ENCODE measurements at places on chromosomes 7 and 10.

DNA sequence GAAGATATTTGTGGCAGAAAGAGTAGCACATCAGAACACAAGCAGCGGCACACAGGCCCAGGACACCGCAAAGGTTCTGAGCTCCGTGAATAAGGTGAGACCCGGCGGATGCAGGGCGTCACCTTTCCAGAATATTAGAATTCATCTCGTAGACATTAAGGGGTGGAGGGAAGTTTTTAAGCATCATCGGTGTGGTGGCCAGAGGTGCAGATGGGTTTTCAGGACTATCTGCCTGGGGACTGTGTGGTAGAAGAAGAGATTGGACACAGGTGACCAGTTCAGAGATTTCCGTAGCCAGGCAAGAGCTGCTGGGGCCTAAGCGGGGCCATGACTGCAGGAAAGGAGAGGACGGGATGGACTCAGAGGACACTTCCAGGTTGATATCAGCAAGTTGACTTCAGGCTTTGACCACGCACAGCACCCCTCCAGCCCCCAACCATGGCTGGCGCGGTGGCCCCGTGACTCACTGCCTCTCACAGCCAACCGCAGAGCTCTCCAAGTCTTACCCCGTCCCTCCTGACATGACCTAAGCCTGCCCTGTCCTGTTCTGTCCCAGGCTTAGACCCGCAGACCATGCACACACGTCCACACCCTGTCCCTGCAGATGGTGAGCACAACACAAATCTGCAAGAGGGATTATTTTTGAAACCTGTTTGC lies 97.2 kb downstream of the OAT start:
- DNase-seq, result peak; percentile 47

- peak; percentile 73 for DNase-seq
These were observed 99.6 kb downstream of the CARD11 start for GRCh38 chr7:2943851-2944601.

- DNase-seq, result no peak
These were observed 243.3 kb upstream of the RNF32 start for GRCh38 chr7:156397249-156397648.

- DNase-seq, result no peak
These were observed 1228.6 kb upstream of the SORCS1 start for GRCh38 chr10:108393089-108393488.

- DNase-seq, result no peak
These were observed 84.5 kb downstream of the SRPK2 start for GRCh38 chr7:105304040-105304895.

- no peak for DNase-seq
These were observed 17.9 kb downstream of the SCRN1 start for GRCh38 chr7:29971566-29972314.

- DNase-seq, result no peak
These were observed 30.7 kb upstream of the APBB1IP start for GRCh38 chr10:26407406-26407969.

GRCh38 chr7:32161708-32162107 lies 91.5 kb upstream of the PDE1C start:
- no peak for DNase-seq

DNA sequence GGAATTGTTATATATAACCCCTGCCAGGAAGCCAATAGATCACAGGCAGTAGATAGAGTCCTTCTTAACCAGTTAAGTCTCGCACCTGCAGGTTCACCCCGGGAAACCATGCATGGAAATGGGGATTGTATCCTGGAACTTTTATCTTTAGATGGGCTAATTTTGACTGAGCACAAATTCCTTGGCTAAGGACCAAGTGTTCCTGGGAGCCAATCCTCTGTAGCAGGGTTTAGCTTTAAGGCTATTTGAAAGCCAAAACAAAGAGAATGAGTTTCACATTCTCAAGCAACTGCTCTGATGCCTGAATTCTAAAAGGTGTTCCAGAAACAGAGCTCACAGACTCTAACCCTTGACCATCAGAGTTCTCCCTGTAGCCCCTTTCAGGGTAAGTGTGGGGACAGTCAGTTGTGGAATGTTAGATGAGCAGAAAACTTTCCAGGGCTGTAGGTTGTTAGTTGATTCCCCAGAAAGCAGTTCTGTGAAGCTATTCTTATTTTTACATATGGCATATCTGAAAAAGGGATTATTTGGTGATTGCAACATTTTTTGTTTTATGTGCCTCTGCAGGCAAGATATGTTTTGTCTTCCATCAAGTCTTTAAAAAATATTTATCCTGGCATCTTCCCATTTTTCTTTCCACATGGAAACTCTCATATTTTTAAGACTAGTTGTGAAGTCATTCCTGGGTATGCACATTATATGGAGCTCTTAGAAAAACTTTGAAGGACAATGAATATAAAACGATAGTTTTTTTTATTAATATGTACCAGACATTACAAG lies 16.2 kb upstream of the NPVF start:
- no peak for DNase-seq

GRCh38 chr7:34075523-34076370 lies 170.4 kb downstream of the BMPER start:
- DNase-seq, result no peak

- no peak for DNase-seq
These were observed 14.4 kb upstream of the RBM20 start for GRCh38 chr10:110629680-110630191.

GRCh38 chr7:79298145-79298760 lies 155.2 kb downstream of the MAGI2 start:
- DNase-seq, result no peak

GRCh38 chr7:95772298-95772770 lies at the start of gene DYNC1I1:
Gene DYNC1I1 (plus strand): TSS chr7:95772554. CDS start chr7:95804730, 32,176 bp downstream.
- no peak for DNase-seq

GRCh38 chr7:28542410-28542809 lies 130.1 kb downstream of the CREB5 start:
- DNase-seq, result no peak

- DNase-seq, result peak; percentile 95
These were observed 9.4 kb upstream of the PSAP start for GRCh38 chr10:71860243-71861029.

GRCh38 chr7:12961910-12962480 lies 274.6 kb downstream of the ARL4A start:
- no peak for DNase-seq

- DNase-seq, result no peak
These were observed 40.8 kb downstream of the KIF5B start for GRCh38 chr10:32015386-32015785.

DNA sequence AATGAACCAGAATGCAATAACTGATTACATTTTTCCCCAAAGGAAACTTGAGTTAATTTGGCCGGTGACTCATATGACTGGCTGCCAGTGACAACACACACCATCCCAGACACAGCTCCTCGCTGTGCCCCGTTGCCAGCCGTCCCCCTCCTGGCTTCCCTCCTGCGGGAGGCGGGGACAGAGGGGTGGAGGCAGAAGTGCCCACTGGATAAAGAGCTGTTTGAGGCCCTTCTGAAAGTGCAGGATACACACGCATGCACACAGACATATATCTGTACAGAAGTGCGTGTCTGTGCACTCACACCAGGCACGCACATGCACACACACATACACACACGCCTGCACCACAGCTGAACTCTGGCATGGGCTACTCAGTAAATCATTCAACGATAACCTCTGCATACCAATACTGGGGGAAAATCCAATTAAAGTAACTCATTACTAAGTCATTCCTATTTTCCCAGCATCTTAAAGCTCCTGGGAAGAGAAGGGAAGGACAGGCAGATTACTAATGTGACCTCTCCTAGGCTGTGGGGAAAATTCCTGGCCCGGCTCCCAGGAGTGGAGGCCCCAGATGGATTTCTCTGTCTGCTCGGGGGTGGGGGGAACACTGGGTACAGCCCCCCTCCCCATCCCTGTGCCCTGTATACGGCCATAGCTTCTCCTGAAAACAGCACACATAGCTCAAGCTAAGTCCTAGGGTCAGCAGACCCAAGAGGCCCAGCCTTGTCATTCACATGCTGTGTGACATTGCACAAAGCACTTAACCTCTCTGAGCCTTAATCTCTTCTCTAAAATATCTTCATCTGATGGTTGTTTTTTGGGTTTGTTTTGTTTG lies 52.3 kb upstream of the MYL10 start:
- no peak for DNase-seq

- no peak for DNase-seq
These were observed 62.2 kb downstream of the XPNPEP1 start for GRCh38 chr10:109861081-109861480.

GRCh38 chr7:130970196-130970595 lies 236.2 kb upstream of the KLF14 start:
- no peak for DNase-seq

GRCh38 chr7:946256-946996 lies 8.1 kb downstream of the ADAP1 start:
- no peak for DNase-seq

GRCh38 chr7:42627101-42627500 lies 284.8 kb downstream of the C7orf25 start:
- no peak for DNase-seq

- no peak for DNase-seq
These were observed 95.4 kb downstream of the TRIL start for GRCh38 chr7:28862595-28863272.

GRCh38 chr7:127245002-127245401 lies 7.7 kb downstream of the GRM8 start:
- DNase-seq, result no peak

- no peak for DNase-seq
These were observed 184.0 kb upstream of the ADCY1 start for GRCh38 chr7:45390180-45390579.

DNA sequence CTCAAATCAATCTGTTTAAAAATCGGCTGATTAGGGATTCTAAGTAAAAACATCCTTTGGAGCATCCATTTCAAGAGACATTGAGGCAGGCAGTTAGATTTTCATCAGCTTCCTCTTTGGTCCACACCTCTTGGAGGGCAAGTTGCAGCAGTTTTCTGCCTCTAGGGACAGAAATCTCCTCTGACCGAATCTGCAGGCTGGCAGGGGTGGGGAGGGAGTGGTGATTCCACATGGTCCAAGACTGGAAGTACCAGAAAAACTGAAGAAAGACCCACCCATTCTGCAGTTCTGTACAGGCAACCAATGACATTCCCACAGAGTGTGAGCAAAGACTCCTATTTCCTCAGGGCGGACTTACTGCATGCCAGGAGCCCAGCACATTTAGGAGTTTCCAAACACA lies 29.0 kb downstream of the FGFBP3 start:
- DNase-seq, result no peak

- no peak for DNase-seq
These were observed 247.3 kb upstream of the PITRM1 start for GRCh38 chr10:3419719-3420495.

- no peak for DNase-seq
These were observed 178.8 kb upstream of the ANKRD30A start for GRCh38 chr10:36946598-36946997.

- DNase-seq, result no peak
These were observed 1012.5 kb downstream of the DNAJB9 start for GRCh38 chr7:109582211-109582610.

DNA sequence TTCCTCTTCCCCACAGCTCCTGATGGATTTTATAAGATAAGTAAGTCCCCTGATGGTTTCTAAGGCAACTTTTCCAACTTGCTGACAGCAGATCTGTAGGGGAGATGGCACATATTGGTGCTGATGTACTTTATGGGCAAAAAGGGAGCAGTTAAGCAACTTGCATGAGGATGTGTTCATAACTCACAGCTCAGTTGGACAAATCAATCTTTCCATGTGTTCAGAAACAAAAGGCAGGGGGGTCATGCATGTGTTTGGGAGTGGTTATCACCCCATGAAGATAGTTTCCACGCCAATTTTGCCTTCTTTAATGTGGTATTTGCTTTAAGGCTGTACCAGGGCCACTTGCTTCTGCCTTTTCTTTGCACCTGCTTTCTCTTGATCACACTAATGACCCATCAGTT lies 6.1 kb downstream of the RBM20 start:
- no peak for DNase-seq

- no peak for DNase-seq
These were observed 592.0 kb downstream of the TYW1 start for GRCh38 chr7:67588631-67589030.

DNA sequence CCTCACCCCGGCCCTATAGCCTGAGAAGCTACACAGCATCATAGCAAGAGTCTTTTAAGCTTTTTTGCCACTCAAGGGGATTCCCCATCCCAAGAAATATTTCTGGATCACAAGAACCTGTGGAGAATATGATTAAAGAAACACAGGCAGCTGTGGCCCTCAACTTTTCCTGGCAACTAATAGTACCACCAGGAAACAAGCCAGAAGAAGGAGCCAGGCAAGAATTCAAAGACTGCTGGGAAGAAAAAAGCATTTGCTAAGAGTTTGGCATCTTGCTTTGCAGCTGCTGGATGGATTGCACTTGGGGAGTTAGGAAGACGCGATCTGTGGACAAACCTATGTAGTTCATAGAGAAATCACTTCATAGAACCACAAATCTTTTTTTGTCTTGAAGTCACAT lies 437.8 kb downstream of the PLXDC2 start:
- DNase-seq, result no peak

- DNase-seq, result no peak
These were observed 34.8 kb downstream of the CFAP43 start for GRCh38 chr10:104197364-104197763.

- DNase-seq, result no peak
These were observed 5.0 kb downstream of the PDZD8 start for GRCh38 chr10:117370205-117370604.

DNA sequence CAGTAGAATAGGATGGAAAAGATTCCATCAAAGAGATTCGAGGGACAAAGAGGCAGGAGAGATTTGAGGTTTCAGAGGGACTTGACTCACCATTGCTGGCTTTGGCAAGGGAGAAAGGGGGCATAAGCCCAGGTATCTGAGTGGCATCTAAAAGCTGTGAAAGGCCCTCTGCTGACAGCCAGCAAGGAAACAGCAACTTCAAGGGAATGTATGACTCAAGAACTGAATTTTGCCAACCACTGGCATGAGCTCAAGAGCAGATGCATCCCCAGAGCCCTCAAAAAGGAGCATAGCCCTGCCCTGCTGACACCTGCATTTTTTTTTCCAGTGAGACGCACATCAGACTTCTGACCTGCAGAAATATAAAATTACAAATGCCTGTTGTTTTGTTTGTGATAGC lies 19.6 kb upstream of the ADAM12 start:
- DNase-seq, result no peak

- no peak for DNase-seq
These were observed 308.1 kb upstream of the ZMIZ1 start for GRCh38 chr10:78760463-78761310.

- peak; percentile 11 for DNase-seq
These were observed 30.5 kb upstream of the ZRANB1 start for GRCh38 chr10:124911124-124912067.

DNA sequence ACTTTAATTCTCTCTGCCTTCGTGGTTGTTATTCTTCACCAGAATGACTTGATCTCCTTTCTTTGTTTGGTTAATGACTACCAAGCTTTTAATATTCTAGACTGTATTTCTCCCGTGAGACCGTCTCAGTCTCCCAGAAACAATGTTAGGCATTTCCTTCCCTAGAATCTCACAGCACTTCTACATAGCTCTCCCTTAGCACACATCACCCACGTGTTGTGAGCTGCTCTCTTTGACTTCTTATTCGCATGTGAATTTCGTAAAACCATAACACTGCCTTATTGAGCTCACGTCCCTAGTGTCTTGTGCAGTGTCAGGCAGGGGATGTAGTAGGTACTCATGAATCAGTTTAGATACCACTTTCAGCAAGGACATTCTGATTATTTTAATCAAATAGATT lies 57.5 kb upstream of the MGAM2 start:
- no peak for DNase-seq

GRCh38 chr7:32591938-32592337 lies 96.6 kb downstream of the AVL9 start:
- no peak for DNase-seq
